Esophagus mucosa (tissue), 1 donor: ENCODE measurements at places on chromosomes 3 and 15. TPM values are rescaled to one million over a fixed set of nuclear protein-coding genes. Genes with fewer than 3 reads are reported as not detected.

LRRIQ4 gene
- not detected for total RNA-seq

P2RY12 gene
- not detected for total RNA-seq

GOLGA8R gene
- total RNA-seq = 1.8 TPM

KBTBD13 gene
- total RNA-seq = not detected
